ENCODE measurements at places on chromosomes 12 and 14.
A peak's percentile ranks its signal among the peaks of the same experiment; 100 is the strongest.

DNA sequence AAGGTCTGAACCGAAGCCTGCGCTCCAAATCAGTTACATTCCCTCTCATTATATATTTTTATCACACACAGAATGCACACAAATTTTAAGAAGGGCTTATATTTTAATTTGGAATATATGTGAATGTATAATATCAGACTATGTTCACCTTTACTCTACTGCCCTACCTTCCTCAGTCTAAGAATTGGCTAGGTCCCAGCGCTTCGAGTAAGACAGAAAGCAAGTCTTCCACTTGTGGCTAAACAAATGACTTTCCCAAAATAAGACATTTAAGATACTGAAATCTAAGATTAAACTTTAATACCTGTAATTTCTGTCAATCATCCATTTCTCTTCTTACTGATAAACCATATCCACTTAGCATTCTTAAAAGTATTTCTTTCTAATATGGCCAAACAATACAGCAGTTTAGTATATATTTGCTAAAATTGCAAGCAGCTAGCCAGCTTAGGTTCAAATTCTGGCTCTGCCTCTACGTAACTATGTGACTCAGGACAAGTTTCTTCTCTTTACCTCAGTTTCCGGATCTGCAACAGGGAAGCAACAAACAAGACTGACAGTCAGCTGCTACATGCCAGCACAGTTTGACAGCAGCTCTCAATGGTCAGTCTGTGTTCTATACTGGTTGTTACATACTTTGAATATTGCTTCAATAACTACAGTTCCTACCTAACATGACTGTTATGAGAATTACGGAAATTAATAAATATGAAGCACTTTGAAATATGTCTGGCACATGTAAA lies 2.0 kb downstream of the INTS13 start:
- no peak for DNase-seq

DNA sequence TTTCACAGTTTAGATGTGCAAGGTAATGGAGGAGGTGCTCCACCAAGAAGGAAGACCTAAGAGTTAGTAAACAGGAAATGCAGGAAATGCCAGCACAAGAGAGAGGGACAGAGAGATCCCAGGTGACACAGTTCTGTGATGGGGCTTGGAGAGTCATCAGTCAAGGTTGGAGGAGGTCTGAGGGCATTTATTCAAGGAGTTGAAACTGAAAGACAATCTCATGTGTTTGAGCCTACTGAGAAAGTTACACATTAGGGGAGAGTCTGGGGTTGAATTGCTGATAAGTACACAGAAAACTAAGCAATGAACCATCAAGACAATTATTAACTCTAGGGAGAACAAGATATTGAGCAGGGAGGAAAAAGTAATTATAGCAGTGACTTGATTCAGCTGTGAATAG lies 138.5 kb downstream of the ANO6 start:
- DNase-seq, result no peak

- DNase-seq, result no peak
Measured at GRCh38 chr14:68656452-68656851, 136.4 kb downstream of the ZFP36L1 start.

DNA sequence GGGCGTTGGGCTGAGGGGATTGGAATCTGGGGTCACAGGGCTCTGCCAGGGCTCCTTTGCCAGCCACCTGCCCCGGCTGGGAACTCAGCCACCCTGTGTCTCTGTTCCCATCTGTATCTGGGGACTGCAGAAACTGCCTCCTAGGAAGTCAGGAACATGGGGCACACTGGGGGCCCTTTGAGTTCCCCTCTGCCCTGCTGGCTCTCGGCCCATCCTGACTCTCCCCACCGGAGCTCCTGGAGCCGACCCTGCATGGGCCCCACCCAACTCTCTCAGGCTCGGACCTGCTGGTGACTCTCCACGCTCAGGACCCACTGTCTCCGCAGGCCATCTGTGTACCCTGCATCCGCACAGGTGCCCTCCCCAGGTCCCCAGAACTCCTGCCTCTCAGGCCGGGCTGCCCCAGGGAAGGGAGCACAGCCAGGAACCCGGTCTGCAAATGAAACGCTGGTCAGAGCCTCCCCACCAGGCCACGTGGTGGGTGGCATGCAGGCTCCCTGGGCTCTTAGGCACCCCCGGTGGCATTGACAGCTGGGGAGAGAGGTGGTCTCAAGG lies 82.8 kb downstream of the KIF26A start:
- no peak for DNase-seq

DNA sequence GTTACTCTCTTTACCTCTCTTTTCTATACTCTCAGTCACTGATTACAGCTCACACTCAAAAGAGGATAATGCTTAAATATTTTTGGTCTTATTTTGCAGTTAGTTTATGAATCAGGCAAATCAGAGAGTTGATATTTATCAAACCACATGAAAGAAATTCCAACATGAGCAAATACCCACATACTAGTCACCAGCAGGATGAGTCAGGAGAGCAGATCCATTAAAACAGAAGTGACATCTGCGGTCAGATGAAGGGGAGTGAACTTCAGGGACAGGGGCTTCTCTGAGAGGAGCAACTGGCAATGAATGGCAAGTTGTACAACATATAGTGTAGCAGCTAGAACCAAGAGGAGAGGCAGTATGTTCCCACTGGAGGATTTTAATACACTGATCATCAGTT lies 258.7 kb downstream of the SYT10 start:
- DNase-seq, result no peak

- peak; percentile 29 for DNase-seq
Measured at GRCh38 chr12:8088574-8088973, 6.5 kb downstream of the NECAP1 start.

DNA sequence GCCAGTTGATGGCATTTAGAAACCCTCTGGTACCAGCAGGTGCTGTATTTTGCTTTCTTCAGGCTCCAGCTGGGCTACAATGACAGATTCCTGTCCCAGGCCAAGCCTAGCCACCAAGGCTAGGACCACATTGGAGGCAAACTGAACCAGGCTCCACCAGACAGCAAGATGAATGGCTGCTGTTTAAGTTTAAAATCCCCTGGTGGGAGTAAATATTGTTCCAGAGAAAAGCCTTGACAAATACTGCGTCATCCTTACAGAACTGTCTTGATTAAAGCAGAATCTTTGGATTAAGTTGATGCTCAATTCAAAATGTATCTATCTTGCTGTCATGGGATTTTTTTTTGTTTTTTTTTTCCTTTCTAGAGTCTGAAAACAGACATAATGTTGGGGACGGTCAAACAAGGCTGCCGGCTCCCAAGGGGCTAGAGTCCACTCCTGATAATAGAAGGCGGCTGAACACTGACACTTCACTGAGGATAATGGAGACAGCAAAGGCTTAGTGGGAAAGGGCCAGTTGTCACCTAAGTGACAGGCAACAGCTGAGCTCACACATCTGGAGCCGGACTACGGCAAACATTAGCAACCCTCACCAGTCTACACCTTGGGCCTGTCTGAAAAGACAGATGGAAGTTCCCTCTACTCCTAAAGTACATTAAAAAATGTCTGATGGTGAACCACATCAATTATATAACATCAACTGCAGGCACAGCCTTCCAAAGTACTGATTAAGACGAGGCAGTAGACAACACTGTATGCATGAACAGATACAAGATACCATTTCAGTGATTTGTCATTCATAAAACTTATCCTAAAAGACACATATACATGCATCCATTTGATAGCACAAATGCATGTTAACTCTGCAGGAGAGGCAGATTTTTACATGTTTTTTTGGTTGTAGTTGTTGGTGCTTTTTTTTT lies 1.7 kb downstream of the PRICKLE1 start:
- no peak for DNase-seq

GRCh38 chr12:74614426-74614825 lies 76.8 kb downstream of the ATXN7L3B start:
- no peak for DNase-seq

- DNase-seq, result no peak
Measured at GRCh38 chr14:22976620-22977433, 5.5 kb downstream of the AJUBA start.

DNA sequence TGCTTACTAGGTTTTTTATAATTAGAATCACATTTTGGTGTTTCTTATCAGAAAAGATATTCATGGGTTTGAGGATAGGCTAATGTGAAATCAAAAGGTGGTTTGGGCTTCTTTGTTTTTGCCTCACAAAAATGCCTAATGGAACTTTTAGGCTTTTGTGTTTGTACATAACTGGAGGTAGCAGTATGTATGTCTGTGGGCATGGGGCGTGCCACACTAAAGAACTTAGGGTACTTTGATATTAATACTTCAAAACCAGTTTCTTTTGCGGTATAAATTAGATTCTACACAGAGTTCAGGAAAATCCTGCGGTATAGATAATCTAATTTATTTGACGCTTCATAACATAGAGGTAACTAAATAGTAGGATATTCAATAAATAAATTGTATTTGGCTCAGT lies 1.9 kb downstream of the ETV6 start:
- DNase-seq, result no peak

DNA sequence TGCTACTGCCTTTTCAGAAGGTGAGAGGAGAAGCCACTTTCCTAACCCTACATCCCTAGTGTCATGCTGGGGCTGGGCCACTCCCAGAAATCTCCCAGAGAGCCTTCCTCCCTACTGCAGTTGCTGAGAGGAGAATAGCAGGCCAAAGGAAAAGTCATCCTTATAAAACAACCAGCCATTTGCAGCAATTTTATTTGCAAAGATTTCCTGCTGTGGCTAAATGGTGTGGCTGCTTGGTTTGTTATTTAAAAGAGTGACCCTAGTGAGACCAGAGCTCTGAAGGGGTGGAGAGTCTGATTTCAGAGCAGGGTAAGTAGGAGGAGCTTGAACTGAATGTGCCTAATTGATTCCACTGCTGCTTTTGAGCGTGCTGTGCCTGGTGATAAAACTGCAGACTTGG lies 232.0 kb downstream of the GRIN2B start:
- no peak for DNase-seq

GRCh38 chr12:12333407-12334366 lies 16.4 kb downstream of the MANSC1 start:
- DNase-seq, result no peak

GRCh38 chr12:93759512-93760081 lies 82.4 kb downstream of the CRADD start:
- DNase-seq, result no peak

- DNase-seq, result no peak
Measured at GRCh38 chr12:9944391-9944790, 12.2 kb upstream of the CLEC2A start.

GRCh38 chr14:36820111-36820709 lies 158.6 kb downstream of the PAX9 start:
- no peak for DNase-seq

DNA sequence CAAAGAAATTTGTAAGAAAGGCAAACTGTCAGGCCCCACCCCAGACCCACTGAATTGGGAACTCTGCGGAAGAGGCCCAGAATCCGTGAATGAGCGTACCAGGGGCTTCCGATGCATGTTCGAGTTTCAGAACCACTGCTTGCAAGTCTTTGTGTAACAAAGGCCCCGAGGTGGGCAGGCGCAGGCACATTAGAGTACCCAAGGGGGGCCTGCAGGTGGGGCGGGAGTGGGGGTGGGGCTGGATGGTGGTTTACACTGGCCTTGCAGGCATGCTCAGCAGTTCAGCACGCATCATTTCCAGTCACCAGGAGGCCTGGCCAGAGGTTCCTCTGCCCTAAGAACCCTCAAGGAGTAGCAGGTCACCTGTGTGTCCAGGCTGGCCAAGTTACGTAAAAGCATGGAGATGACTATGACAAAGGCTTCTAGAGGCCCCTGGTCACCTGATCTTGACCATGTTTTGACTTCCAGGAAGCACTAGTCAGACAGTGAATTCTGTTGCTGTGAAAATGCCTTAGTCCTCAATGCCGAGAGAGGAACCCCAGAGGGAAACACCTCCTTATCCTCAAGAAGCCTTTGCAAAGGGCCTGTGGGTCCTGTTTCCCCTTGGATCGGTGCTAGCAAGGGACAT lies 33.2 kb upstream of the IRF2BPL start:
- no peak for DNase-seq

DNA sequence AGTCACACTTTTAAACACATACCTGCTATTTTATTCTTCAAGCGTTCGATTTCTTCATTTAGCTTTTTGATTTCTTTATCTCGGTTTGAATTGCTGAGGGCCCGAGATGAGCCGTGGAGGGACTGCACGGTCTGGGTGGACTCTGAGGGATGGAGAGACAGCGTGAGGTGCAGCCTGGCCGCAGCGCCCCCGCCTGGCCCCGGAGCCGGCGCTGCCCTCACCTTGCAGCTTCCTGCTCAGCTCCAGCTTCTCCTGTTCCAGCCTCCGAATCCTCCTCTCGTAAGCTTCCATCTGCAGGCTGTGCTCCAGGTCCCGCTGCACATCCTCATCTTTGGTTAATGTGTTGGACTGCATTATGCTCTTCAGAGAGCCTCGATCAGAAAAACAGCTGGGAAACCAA lies 53.2 kb downstream of the AMN start:
- DNase-seq, result no peak

- peak; percentile 63 for DNase-seq
Measured at GRCh38 chr12:112937741-112938719, at the start of gene OAS3. OAS3 (plus strand) TSS chr12:112938474; CDS start chr12:112938531, 57 bp downstream.
